NCI-H82 (cell line): ENCODE measurements at places on chromosomes 7 and 10.

GRCh38 chr7:127413326-127413725 is 20.8 kb upstream of the ZNF800 start:
- no peak for DNase-seq

- DNase-seq: no peak
Measured at GRCh38 chr10:82056391-82056790, 181.4 kb downstream of the NRG3 start.

GRCh38 chr10:25039531-25039930 is 23.1 kb downstream of the THNSL1 start:
- DNase-seq: no peak

DNA sequence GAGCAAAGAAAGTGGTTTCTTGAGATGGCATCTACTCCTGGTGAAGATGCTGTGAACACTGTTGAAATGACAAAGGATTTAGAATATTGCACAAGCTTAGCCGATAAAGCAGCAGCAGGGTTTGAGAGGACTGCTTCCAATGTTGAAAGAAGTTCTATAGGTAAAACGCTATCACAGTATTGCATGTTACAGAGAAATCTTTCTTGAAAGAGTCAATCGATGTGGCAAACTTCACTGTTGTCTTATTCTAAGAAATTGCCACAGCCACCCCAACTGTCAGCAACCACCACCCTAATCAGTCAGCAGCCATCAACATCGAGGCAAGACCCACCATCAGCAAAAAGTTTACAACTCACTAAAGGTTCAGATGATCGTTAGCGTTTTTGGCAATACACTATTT is 59.9 kb downstream of the SLC29A4 start:
- no peak for DNase-seq
